Keratinocyte (primary cell): ENCODE measurements at places on chromosomes 2 and 18. TPM values are rescaled to one million over a fixed set of nuclear protein-coding genes. Genes with fewer than 3 reads are reported as not detected.

DNA sequence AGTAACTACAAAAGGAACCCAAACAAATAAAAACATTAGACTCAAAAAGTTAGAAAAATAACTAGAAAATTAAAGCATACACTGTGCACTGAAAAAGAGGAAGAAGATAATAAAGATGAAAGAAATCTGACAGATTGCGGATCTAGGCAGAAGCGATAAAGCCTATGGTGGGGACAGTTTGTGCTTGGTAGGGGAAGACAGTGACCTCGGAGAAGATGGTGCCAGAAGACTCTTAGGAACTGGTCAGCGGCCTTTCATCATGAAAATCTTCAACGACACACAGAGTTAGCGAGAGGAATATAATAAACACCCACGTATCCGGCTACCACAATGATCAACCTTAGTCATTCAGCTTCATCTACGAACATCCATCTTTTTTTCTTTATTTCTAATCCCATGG, 180.5 kb downstream of the HDAC4 start:
- DNase-seq: no peak

DNA sequence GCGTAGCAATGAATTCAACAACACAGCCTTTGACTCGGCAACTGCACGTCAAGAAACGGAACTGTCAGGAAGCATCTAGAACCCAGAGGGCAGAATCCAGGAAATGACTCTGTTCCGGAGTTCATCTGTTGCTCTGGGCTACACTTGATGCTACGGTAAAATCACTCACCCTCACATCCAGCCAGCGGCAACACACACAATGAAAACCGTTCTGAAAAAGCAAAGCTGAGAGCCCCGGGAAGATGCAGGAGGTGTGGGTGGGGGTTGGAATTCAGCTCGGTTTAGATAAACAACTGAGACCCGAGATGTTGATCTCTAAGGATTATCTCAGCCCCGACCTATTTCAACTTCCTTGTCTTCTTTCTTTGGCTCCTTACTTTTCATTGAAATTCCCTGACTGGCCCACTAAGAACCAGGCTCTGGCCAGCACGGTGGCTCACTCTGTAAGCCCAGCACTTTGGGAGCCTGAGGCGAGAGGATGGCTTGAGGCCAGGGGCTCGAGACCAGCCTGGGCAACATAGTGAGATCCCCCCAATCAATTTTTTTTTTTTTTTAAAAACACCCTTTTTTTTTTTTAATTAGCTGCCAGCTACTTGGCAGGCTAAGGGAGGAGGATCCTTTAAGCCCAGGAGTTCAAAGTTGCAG, 13.3 kb upstream of the RAB17 start:
- DNase-seq: no peak

DARS1 gene
- polyA plus RNA-seq: 78.3 to 129 TPM (median 80.3 TPM) in 3 replicates

DNA sequence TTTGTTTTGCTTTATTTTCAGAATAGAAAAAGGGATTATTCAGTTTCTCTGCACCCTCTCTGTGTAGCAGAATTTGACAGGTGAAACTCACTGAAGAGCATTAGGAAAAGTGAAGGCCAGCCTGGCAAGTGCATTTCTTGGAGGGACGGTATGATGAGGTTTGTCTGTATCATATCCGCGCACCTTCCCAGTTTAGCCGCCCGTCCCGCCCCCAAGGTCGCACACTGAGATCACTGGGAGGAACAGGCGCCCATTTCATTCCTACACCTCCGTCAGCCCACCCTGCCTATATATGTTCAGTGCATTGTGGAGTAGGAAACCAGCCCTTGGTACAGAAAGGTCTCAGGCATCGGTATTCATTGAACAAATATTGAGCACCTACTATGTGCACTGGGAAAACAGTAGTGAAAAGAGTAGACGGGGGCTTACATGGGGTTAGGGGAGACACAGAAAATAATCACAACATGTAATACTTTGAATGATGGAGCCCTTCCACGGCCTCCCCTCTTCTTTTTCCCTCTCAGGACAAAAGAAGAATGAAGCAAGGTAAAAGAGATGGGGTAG, 678 bp upstream of the FECH start:
- DNase-seq: no peak

DNA sequence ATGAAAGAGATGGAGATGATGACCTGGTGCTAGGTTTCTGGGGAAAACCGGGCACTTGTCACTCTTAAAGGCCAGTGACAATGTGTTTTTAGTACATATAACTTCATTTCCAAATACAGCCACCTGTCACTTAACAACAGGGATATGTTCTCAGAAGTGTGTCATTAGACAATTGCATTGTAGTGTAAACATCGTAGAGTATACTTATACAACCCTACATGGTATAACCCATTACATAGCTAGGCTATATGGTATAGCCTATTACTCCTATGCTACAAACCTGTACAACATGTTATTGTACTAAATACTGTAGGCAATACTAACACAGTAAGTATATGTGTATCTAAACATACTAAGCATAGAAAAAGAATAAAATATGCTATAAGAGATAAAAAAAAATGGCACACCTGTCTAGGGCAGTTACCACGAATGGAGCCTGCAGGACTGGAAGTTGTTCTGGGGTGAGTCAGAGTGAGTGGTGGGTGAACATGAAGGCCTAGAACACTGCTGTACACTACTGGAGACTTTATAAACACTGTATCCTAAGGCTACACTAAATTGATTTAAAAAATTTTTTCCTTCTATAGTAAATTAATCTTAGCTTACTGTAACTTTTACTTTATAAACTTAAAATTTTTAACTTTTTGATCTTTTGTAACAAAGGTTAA, 123.2 kb downstream of the THADA start:
- DNase-seq: no peak

DNA sequence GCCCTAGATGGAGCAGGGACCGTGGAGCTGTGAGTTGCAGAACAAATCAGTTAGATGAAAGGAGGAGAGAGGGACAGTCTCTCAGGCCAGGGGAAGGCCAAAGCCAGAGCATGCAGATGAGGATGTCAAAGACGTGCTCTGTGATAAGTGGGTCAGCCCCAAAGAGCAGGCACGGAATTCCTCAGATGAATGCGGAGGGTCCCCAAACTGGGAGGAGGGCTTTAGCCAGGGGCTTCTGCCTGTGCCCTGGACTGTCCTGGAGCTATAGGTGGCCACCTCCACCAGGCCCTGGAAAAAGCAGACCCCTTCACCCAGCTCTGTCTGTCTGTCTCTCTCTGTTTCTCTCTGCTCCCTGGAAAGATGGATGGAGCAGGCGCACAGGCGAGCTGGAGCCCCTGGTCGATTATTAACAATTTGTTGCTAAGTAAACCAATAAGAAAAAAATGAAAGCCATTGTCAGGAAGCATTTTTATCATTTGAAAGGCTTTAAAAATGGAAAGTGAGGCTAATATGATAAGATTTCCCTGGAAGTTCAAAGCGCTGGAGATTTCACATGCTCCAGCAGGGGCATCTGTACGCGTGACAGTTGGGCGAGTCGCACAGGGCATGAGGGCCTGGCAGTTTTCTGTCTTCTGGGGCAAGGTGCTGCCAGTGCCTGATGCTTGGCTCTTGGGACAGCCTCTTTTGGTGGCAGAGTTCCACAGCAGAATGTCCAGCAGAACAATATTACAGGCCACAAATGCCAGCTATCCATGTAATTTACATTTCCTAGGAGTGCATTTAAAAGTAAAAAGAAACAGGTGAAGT, 241.0 kb downstream of the GLI2 start:
- no peak for DNase-seq

- DNase-seq: no peak
Measured at GRCh38 chr2:3466482-3466863, 52.9 kb downstream of the ADI1 start.

CDKL4 gene
- not detected in 3 replicates for polyA plus RNA-seq
